ENCODE measurements at places on chromosomes 5 and 9.

- DNase-seq = peak; percentile 62
Observed at GRCh38 chr5:442335-443238, at the start of gene EXOC3. Gene EXOC3, plus strand, starts transcription at chr5:443176. Its CDS starts 3,030 bp downstream, at chr5:446206.

DNA sequence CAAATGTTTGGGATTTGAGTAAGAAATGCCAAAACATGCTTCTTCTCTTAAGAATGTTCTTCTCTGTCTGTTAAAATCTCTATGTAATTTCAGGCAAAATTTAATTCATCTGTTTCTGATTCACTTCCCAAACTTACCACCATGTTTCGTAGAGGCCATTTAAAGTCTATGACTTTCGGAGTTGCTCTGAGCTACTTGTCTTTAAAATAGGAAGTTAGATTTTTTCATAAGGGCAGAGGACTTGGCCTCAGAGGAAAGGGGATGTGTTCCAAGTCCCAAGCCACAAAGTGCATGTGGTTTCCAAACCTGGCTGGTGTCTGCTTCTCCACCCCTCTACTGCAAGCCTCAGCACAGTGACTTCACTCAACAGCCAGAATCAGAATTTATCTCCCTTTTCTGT lies 111.3 kb upstream of the ADRA1B start:
- no peak for DNase-seq

- no peak for DNase-seq
Observed at GRCh38 chr5:42513246-42513645, 90.0 kb downstream of the GHR start.

DNA sequence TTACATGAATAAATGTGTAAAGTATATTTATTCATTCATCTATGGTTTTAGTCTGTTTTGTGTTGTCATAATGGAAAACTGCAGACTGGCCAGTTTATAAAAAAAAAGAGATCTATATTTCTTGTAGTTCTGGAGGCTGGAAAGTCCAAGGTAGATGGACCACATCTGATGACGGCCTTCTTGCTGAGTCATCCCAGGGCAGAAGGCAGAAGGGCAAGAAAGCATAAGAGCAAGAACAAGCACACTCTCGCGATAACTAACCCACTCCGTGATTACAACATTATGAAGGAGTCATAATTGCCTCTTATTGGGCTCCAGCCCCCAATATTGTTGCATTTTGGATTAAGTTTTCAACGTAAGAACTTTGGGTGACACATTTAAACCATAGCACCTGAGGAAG lies 180.4 kb upstream of the DAB2 start:
- no peak for DNase-seq

Measured in NCI-H1436 (cell line).